ENCODE measurements at places on chromosomes 4 and X.

GRCh38 chr4:185515248-185515647 lies 20.1 kb downstream of the PDLIM3 start:
- DNase-seq = no peak

- DNase-seq = no peak
These were observed 43.7 kb downstream of the FHDC1 start for GRCh38 chr4:152979731-152980330.

DNA sequence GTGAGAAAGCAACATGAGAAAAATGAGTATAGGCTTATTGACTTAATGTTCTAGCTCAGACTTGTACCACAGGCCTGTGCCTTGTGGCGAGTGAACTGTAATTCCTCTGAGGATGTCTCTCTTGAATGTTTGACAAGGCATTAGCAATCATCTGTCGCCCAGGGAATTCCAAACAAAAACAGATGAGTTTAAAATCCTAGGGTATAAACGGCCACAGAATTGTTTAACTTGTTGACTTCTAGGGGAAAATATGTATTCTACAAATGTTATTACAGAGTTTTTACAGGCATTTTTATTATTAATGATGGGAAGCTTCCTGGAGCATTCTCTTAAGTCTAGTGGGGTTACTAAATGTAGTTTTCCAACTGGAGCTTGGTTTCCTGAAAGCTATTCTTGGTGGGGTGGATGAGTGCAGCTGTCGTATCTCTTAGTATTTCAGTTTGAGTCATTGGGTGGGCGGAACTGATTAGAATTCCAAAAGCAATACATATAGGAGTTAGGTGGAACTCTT lies 40.6 kb downstream of the ARHGAP10 start:
- no peak for DNase-seq

DNA sequence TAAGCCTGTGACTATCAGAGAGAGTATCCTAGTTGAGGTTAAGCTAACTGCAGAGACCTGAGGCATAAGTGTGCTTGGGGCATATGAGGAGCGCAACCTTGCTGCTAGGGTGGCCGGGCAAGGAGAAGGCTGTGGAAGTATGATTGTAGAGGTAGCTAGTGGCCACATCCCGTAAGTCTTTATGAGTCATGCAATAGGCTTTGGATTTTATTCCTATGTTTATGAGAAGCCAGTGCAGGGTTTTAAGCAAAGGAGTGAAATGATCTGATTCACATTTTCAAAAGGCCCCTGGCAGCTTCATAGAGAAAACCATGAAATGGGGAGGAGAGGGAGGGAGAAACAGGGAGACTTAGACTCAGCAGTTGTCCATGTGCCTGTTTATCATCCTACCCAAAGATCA lies 92.1 kb upstream of the WDFY3 start:
- no peak for DNase-seq

DNA sequence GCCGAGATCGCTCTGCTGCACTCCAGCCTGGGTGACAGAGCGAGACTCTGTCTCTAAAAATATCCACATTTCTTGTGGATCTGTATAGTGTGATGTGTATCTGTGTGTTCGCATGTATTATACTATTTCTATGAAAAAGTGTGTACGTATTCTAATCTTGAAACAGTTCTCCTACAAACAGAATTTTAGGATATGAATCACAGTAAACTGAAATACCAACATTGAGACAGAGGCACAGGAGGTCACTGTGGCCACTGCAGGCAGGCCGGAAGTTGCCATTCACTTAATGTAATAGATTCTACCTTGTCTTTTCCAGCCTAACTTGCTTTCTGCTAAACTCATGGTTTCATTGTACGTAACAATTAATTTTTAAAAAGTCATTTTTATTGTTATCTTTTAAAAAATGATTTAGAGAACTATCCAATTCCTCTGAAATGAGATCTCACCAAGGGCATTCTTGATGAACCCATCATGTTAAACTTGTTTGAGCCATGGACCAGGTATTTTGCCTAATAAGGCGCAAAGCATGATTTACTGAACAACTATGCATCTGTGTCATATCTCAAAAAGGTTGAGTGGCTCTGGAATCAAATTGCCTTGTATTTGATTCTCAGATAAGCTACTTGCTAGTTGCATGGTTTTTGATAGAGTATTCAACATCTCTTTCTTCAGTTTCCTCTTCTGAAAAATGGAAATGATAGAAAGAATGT lies 154.9 kb upstream of the GYPA start:
- DNase-seq = no peak

DNA sequence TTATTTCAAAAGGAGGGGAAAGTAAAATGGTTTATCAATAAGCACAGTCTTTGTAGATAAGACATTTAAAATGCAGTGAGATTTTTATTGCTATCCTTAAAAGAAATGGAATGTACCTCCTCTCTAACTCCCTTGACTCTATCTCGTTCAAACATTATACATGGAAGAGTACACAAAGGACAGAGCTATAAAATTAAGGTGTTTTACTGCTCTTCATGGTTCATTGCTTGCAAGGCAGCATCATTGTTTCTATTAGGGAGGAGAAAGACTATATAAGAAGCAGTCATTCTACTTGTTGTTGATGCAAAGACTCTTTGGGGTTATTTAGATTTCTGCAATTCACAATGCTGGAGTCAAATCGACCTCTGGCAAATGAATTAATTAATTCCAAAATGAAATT lies 380.2 kb upstream of the NDST3 start:
- DNase-seq = no peak

- no peak for DNase-seq
These were observed 2.2 kb downstream of the SLAIN2 start for GRCh38 chr4:48343551-48343950.
